T-cell (primary cell): ENCODE measurements at places on chromosomes 3 and 15.

DNA sequence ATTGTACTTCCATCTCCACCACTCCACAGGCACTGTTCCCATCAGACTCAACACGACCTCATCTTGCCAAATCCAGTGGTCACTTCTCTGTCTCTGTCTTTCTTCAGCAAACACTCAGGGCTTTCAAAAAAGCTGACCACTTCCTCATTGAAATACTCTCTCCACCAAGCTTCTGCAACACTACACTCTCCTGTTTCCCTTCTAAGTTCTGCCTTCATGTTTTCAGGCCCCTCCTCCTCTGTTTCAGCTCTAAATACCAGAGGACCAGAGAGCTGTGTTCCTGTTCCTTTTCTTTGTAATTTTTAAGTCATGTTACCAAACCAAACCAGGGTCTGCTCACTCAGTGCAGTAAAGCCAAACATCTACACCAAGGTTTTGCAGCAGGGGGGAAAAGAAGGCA, 33.8 kb upstream of the ACP3 start:
- no peak for DNase-seq

GRCh38 chr15:86362555-86362954, 282.9 kb downstream of the AGBL1 start:
- no peak for DNase-seq

- DNase-seq = no peak
These were observed 14.2 kb downstream of the CHRM5 start for GRCh38 chr15:33982516-33982915.

DNA sequence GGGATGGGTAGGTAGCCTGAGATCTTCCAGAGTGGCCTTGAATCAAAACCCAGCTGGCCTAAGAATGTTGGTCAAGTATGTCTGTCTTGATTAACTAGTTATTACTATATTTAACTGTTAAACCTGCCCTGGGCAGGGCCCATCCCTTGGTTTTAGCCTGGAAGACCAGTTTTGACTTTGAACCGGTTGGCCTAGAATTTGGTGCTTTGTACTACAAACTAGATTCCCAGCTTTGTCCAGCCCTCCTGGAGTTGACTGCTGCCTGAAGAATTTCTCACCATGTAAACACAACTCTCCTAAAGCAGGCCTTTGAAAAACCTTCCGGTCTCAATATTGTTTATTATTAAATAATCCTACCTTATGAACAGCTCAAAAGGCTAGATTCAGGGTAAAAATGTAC, 16.0 kb downstream of the C15orf62 start:
- no peak for DNase-seq

DNA sequence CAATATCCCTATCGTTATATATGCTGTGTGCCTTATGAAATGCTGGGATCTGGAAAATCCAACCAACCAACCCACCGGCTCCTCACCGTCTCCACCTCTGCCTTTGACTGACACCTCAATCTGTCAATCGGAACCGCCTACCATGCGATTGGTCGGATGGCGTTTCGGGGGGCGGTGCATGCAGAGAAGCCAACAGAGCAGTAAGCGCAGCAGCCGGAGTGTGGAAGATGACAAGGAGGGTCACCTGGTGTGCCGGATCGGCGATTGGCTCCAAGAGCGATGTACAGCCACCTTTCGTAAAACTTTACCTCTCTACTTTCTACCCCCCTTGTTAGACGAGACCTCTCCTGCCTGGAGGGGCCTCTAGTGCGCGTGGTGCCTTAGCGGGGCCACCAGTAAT, 6.3 kb downstream of the CLK3 start:
- no peak for DNase-seq

DNA sequence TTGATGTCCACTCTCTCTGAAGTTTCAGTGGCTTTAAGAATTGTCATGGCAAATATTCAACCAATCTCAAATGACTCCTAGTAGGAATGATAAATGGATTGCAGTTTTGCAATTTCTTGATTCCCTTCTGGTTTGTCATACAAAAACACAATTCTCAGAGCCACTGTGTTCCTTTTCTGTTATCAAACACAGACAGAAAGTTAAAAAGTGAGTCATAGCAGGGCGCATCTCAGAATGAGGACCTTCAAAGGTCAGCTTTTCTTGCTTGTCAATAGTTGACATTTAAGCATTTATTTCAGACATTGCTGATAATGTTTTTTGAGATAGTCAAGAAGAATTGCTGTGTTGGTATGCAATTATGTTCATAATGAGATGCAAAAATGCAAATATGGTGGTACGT, 405.9 kb downstream of the NR2F2 start:
- no peak for DNase-seq

- DNase-seq = no peak
These were observed 46.1 kb downstream of the MYZAP start for GRCh38 chr15:57637846-57638245.

DNA sequence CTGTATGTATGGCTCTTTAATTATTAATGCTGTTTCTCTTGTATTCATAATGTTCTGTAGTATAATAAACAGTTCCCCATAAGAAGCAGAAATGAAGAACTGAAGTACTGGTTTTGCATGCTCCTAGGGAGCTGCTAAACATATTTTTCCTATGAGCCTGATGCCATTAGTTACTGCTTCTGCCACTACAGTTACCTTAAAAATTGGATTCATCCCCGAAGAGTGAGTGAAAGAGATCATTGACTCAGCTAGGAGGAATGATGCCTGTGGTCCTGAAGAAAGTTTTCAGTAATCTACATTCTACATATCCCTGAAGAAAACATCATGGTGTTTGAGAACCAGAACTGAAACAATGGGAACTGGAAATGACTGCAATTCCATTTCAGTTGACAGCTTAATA, 37.1 kb upstream of the ST3GAL6 start:
- DNase-seq = no peak

GRCh38 chr15:33309602-33310276, 1.0 kb upstream of the RYR3 start:
- no peak for DNase-seq

- no peak for DNase-seq
These were observed 240.5 kb upstream of the UBE2E1 start for GRCh38 chr3:23565041-23565775.

- DNase-seq = no peak
These were observed 34.8 kb downstream of the UBE2E1 start for GRCh38 chr3:23840521-23840920.

- DNase-seq = no peak
These were observed 14.4 kb downstream of the NGLY1 start for GRCh38 chr3:25768851-25769250.

- DNase-seq = no peak
These were observed 50.1 kb downstream of the NR1I2 start for GRCh38 chr3:119831941-119832371.
